ENCODE measurements at places on chromosomes 5 and 9.

DNA sequence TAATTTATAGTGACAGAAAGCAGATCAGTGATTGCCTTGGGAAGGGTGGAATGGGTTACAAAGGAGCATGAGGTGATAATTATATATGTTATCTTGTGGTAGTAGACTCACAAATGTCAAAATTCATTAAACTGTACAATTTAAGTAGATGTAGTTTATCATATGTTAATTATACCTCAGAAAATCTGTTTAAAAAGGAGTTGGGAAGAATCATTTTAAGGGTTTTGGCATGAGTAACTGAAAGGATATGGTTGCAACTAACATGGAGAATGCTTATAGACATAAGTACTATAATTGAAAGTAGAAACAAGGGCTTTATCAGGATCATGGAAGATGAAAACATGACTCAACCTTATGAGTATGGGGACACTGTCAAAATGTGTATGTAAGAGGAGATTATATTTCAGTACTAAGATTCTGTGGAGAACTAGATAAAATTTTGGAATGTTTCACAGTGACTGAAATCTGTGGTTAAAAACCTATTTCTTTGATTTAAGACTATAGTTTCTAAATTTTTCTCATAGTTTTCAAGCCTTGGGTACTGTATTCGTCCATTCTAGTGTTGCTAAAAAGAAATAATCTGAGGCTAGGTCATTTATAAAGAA lies 73.3 kb downstream of the FCHO2 start:
- no peak for DNase-seq

DNA sequence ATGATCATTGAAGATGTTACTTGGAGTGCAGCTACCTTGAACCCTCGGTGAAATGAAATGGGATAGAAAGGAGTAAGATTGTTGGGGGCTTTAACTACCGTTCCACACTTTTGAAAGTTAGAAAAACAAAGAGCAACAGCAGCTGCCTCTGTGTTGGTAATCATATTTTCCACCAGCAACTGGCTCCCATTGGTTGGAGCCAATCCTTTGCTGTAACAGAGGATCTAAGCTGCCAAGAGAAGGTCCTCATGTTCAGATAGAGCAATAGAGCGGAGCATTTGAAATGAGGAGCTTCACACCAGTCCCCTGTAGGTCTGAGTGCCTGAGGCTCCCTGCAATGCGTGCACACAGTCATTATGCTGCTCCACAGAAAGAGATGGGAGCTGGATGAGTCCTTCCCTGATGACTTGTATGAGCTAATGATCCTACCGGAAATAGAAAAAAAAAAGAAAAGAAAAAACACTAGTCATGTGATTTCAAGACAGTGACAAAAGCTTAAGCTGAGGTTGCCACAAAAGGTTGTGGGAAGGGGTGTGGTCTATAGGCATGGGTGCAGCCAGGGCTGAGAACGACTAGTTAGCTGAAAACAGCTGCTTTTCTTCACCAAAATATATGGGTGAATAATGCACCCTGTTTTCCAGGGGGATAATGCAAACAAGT lies 300.7 kb downstream of the MLLT3 start:
- DNase-seq = no peak

- no peak for DNase-seq
These were observed 187.9 kb downstream of the FER start for GRCh38 chr5:108935611-108936010.

DNA sequence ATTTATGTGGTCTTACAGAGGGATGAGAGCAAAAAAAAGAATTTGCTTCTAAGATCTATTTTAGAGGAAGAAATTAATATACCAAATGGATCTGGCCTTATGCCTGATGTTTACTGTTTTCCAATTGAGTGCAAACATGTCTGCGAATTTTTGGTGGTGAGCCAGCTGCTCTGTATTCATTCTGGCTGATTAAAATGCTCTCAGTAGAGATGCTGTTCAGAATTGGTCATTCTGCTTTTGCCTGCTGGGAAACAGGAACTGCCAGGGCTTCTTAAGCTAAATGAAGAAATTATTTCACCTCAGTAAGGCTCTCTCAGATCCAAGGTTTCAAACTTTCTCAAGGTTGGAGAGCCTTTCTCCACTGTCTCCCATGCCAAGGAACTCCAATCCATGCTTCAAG lies 132.0 kb upstream of the SV2C start:
- DNase-seq = peak; percentile 45

DNA sequence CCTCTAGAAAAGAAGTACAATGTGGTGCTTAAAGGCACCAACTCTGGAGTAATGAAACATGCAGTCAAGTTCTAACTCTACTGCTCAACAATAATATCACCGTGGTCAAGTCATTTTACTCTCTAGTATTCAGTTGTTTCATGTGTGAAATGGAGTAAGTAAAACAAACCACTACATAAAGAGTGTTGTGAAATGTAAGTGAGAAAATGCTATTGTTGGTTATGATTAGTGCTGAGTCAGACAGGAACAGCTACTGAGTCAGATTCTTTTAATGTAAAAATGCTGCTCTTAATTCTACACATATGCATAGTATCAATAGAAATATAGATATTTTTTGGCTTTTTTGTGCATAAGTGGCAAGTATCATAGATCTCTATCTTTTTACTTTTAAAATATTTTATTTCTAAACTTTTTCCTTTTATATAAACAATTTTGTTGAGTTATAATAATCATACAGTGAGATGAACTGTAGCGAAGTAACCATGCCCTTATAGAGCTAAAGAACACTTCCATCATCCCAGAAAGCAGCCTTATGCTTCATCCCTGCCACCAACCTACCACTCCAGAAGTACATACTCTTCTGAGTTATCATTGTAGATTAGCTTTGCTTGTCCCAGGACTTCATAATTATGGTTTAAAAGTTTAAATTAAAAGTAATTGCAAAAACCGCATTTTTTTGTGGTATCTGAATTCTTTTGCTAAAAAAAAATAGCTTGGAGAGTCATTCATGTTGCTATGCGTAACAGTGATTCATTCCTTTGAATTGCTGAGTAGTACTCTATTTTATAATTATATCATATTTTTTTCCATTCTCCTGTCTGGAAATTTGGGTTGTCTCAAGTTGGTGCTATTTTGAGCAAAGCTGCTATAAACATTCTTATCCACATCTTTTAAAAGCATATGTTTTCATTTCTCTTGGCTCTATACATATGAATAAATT lies 548.2 kb upstream of the CLINT1 start:
- DNase-seq = no peak

GRCh38 chr5:173627860-173628392 lies 11.5 kb upstream of the BOD1 start:
- DNase-seq = peak; percentile 77

DNA sequence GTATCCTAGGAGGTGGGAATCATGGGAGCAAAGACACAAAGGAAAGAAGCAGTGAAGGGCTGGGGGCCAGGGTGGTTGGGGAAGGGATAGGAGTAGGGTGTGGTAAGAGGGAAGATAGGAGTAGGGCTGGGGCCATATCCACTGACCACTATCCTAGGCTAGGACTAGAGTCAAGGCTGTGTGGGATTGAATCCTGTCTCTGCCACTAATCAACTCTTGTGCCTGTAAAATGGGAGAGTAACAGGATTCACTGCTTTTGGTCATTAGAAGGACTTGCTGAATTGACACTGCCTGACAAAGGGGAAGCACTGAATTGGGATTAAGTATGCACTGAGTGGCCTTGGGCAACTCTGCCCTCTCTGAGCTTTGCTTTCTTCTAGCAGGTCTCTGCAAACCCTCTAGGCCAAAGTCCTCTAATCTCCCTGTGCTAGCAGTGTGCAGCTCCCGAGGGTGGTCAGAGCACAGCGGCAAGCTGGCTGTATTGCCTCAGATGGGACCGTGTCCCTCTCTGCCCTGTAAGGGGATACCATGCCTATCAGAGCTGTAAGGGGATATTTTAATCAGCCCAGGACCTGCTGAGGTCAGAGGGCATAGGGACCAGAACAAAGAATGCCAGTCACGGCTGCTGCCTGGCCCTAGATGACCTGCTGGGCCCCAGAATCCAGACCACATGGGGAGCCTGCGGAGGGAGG lies 12.4 kb upstream of the DAB2IP start:
- no peak for DNase-seq

GRCh38 chr9:136151214-136151804 lies 32.6 kb upstream of the TMEM250 start:
- no peak for DNase-seq

- no peak for DNase-seq
These were observed 50.2 kb upstream of the UBAC1 start for GRCh38 chr9:136011376-136011702.

DNA sequence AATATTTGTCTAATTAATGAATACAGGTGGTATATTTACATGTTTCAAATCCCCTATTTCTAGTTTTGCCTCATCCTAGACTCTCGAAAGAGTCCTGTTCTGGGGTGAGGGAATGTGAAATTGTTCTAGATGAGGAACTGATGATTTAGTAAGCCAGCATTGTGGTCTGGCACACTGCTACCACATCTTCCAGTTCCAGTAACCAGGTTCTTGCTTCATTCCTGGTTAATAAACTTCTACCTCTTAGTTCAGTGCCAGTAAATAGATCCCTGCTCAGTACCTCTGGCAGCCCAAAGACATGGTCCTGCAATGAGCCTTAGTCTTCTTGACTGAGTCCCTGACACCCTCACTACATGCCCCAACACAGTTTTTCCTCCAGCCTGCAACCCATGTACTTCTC lies 207.7 kb downstream of the SREK1 start:
- no peak for DNase-seq

DNA sequence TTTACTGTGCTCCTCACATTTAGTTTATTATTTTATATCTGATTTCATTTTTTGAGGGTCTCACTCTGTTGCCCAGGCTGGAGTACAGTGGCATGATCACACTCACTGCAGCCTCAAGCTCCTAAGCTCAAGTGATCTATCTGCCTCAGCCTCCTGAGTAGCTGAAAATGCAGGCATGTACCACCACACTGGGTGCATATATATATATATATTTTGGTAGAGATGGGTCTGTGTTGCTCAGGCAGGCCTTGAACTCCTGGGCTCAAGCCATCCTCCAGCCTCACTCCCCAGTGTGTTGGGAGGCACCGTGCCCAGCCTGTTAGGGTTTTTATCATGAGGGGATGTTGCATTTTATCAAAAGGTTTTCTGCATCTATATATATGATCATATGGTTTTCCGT lies 39.8 kb upstream of the ZNF354B start:
- no peak for DNase-seq

- no peak for DNase-seq
These were observed 2.6 kb upstream of the SLC25A51 start for GRCh38 chr9:37906312-37907239.

GRCh38 chr5:178777520-178777919 lies 47.1 kb upstream of the ZNF354A start:
- no peak for DNase-seq

- no peak for DNase-seq
These were observed 157.0 kb downstream of the C9orf152 start for GRCh38 chr9:110050925-110051355.

DNA sequence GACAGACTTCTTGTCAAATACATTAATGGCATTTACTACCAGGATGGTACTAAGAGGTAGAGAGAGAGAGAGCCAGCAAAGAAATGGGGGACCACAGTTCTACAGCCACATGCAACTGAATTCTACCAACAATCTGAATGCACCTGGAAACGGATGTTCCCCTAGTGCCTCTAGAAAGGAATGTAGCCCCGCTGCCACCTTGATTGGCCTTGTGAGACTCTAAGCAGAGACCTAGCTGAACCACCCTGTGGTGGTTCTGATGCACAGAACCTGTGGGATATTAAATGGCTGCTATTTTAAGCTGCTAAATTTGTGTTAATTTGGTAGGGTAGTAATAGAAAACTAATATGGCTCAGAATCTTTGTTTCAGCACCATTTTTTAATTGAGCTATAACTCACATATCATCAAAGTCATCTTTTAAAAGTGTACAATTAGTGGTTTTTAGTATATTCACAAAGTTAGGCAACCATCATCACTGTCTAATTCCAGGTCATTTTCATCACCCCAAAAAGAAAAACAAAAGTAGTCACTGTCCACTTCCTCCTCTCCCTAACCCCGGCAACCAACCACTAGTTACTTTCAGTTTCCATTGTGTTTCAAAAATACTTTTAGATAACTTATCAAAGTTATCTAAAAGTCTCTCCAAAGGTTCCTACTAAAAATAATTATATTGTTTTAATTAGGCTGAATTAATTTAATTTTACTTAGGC lies 51.7 kb downstream of the CPLANE1 start:
- DNase-seq = no peak

GRCh38 chr9:6714176-6714575 lies 43.6 kb upstream of the KDM4C start:
- DNase-seq = no peak

DNA sequence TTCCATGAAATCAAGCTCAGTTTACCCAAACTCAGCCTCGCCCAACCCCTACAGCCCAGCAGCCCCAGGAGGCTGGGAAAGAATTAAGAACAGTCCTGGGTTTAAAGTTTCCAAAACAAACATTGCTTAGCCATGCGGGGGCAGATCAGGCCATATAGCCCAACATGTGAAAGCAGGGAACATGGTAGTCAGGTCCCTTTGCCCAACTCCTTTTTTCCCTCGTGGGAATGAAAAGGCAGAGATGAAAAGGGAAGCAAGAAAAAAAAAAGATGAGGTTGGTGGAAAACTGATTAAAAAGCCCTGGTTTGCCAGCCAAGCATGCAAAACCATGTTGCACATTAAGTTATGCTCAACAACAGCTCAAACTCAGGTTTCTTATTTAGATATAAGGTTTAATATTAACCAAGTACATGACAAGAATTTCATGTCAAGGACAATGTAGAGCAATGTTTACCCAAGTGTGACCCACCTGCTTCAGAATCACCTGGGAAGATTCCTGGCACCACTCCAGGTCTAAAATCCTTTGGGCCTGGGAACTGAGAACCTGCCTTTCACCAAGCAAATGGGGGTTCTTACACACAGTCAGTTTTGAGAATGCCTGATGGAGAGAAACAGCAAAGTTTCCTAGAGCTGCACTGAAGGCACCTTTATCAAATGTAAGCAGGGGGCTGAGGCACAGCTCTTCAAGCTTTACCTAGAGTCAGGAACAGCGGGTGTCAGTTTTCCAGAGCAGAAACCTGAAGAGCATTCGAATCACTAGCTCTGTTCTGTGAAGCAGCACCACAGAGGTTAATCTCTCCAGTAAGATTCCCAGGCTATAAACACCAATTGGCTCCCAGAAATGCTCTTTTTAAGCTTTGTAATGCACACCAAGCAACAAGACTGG lies 1.7 kb downstream of the FREM1 start:
- no peak for DNase-seq

GRCh38 chr5:170632985-170633234 lies 129.1 kb downstream of the KCNIP1 start:
- no peak for DNase-seq

Data from spinal cord (tissue), 10 donors.